ENCODE measurements at places on chromosomes 1 and 21.

GRCh38 chr21:41153443-41153842 lies 14.5 kb upstream of the BACE2 start:
- DNase-seq, result no peak

- DNase-seq, result no peak
These were observed 5.1 kb upstream of the ARHGEF2 start for GRCh38 chr1:155983191-155984024.

GRCh38 chr1:24939675-24940193 lies 9.7 kb upstream of the RUNX3 start:
- DNase-seq, result no peak

DNA sequence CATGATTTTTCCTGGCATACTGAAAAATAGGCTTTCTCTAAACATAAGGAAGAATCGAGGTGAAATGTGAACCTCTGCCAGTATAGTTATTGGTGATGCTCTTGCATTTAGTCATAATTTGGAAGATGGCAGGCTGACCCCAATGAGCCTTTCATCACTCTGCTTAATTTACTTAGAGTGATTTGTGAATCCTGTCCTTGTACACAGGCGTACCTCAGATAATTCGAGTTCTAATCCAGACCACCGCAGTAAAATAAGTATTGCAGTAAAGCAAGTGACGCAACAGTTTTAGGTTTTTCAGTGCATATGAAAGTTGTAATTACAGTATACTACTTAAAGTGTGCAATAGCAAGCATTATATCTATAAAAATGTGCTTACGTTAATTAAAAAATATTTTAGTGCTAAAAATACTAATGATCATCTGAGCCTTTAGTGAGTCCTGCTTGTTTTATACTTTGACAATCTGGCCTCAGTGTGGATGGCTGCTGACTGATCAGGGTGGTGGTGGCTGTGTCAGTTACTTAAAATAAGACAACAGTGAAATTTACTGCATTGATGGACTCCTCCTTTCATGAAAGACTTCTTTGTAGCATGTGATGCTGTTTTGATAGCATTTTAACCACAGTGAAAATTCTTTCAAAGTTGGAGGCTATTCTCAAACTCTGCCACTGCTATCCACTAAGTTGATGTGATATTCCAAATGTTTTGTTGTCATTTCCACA lies 1.7 kb downstream of the PKNOX1 start:
- DNase-seq, result no peak
